ENCODE measurements at places on chromosomes 3 and 15.

- no peak for DNase-seq
Observed at GRCh38 chr3:41236228-41236627, 36.9 kb downstream of the CTNNB1 start.

GRCh38 chr3:12901623-12902045 lies 60.3 kb upstream of the RPL32 start:
- DNase-seq: no peak

DNA sequence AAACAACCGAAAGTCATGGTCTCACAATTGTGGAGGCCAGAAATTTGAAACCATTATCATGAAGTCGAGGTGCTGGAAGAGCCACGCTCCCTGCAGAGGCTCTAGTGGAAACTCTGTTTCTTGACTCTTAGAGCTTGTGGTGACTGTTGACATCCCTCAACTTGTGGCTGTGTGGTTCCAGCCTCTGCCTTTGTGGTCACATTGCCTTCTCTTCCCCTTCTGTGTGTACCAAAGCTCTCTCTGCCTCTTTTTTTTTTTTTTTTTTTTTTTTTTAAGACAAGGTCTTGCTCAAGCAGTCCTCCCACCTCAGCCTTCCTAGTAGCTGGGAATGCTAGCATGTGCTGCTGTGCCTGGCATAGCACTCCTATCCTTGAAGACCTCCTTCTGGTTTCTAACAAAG lies 48.7 kb upstream of the CRTC3 start:
- peak; percentile 91 for DNase-seq

GRCh38 chr15:34456658-34457057 lies 19.1 kb upstream of the GOLGA8A start:
- no peak for DNase-seq

GRCh38 chr3:197350446-197350845 lies 52.0 kb upstream of the DLG1 start:
- no peak for DNase-seq

GRCh38 chr15:69983696-69984265 lies 113.9 kb downstream of the TLE3 start:
- no peak for DNase-seq

GRCh38 chr3:184568924-184569829 lies 7.6 kb downstream of the EPHB3 start:
- no peak for DNase-seq

- DNase-seq: no peak
Observed at GRCh38 chr3:38964204-38964603, 87.5 kb downstream of the SCN11A start.

DNA sequence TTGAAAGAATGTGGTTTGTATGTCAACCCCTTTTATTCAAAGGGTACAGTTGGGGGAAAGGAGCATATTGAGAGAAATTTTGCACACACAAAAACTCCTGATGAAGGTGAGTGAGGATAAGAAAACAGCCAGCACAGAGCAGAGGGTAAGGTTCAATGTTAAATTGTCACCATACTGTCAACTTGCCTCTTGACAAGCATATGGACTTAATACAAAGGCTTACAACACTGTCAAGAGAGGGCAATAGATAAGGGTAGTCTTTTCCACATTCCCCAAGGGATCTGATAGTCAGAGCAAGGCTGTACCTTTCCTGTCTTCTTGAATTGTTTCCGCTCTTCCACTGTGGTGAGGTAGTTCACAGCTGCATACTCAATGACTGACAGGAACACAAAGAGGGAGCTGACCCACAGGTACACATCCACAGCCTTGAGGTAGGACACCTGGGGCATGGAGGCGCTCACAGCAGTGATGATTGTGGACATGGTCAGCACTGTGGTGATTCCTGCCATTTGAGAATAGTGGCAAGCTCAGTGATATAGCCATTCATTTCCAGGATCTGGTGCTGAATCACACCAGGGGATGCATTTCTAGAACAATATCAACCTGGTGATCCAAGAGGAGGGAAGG lies 20.4 kb upstream of the RIOX2 start:
- no peak for DNase-seq

GRCh38 chr3:131568460-131568859 lies 65.7 kb upstream of the MRPL3 start:
- no peak for DNase-seq

GRCh38 chr3:194300382-194300758 lies 50.8 kb downstream of the CPN2 start:
- DNase-seq: no peak

GRCh38 chr15:100759698-100760356 lies 119.8 kb upstream of the ALDH1A3 start:
- DNase-seq: no peak

- DNase-seq: no peak
Observed at GRCh38 chr15:88467935-88468528, 524 bp downstream of the MRPS11 start.

GRCh38 chr15:88401251-88401995 lies 65.8 kb downstream of the MRPL46 start:
- no peak for DNase-seq

DNA sequence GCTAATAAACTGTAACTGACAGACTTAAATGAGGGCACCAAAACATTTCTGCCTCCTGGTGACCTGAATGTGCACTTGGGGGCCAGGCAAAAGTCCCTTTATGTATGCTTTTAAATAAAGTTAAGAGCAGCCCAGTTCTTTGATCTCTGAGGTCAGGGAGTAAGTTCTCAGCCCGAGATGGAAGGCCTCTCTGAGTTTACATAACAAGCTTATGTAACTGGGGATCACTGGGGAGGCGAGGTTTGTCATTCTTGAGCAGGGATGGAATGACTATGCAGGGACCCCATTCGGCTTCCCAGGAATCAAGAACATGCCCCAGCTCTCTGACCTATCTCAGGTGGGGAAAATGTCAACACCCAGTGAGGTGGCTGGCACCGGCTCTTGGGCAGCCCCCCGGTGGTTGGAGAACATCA lies 198.7 kb upstream of the BHLHE40 start:
- DNase-seq: no peak

- DNase-seq: no peak
Observed at GRCh38 chr3:45506084-45506483, 88.5 kb upstream of the LIMD1 start.

DNA sequence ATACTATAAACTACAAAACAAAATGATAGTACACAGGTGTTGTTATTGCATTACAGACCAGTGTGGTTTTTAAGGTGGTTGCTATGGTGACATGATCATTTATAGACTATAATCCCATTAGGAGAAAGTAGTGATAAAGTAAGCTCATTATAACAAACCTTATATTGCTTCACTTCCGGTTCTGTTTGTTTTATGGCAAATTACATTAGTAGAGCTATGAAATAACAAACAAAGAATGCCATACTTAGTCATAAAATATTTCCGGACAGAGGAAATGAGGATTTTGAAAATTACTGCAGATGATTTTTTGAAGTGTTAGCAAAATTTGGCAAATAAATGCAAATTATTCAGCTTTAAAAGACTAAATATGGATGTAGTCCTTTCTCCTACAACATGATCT lies 640.4 kb upstream of the ARPP21 start:
- DNase-seq: no peak

- DNase-seq: no peak
Observed at GRCh38 chr3:147672436-147672835, 263.3 kb downstream of the ZIC1 start.

DNA sequence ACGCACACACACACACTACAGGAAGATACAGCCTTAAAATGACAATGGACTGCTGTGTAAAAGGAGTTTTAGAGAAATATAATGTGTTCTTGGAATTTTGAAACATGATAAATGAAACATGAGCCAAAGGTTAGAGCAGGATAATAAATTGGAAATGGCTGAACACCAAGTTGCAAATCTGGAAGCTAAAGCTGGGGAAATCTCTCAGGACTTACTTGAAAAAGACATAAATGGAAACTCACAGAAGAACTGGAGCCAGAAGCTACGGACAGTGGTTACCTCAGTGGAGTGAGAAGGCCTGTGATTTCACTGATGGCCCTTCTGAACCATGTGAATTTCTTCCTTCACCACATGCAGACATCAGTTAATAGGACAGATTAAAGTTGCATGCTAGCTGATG lies 37.3 kb upstream of the ATP10A start:
- no peak for DNase-seq

GRCh38 chr3:185878920-185879319 lies 54.1 kb upstream of the IGF2BP2 start:
- no peak for DNase-seq

- no peak for DNase-seq
Observed at GRCh38 chr3:149336925-149337324, 3.5 kb upstream of the TM4SF18 start.

DNA sequence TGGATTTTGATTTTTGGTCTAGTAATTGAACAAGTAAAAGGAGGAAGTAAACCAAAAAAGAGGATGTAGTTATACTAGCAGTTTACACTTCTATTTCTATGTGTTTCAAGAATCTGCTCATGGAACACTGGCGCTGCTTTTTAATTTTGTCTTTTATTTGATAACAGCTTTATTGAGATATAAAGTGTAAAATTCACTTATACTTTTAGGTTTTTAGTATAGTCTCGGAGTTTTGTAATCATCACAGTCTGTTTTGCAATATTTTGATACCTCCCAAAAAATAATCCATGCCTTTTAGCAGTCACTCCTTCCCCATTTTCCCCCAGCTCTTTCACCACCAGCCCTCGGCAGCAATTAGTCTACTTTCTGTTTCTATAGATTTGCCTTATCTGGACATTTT lies 18.0 kb downstream of the UBE2E2 start:
- peak; percentile 36 for DNase-seq

DNA sequence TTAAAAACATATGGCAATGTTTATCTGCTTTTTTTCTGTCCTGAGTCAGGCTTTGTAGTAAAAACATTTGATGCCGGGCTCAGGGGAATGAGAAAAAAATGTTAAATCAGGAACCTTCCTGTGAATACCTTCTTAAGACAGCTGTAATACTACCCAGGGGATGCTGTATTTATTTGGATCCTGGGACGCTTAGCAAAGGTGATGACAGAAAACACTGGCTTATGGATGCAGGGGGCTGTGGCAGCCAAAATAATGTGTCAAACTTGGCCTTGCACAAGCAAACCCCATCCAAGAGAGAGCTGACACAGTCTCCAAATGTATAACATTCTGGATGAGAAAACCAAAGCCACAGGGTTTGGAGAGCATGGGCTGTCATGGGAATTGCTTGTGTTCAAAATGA lies 438.2 kb upstream of the PROK2 start:
- DNase-seq: no peak

- no peak for DNase-seq
Observed at GRCh38 chr3:12287727-12288181, 1.1 kb upstream of the PPARG start.

DNA sequence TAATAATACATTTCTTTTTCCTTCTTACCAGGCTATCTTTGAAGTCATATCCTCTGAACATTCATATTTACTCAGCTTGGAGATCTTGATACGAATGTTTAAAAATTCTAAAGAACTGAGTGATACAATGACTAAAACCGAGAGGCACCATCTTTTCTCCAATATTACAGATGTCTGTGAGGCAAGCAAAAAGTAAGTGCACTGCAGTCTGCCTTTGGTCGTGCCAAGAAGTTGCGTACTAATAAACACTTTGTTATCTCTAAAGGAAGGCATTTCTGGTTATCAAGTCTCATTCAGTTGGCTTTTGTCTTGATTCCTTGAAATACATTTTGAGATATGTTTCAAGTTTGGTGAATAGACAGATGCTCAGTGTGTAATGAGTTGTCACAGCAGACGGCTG lies 31.6 kb downstream of the ARHGEF26 start:
- DNase-seq: no peak

- no peak for DNase-seq
Observed at GRCh38 chr3:156010829-156011228, 109.5 kb upstream of the KCNAB1 start.

GRCh38 chr3:89783341-89783927 lies 676.0 kb downstream of the EPHA3 start:
- DNase-seq: no peak

- no peak for DNase-seq
Observed at GRCh38 chr15:41304149-41304770, 28.1 kb downstream of the OIP5 start.

GRCh38 chr3:14218355-14218754 lies 39.7 kb downstream of the LSM3 start:
- DNase-seq: no peak

DNA sequence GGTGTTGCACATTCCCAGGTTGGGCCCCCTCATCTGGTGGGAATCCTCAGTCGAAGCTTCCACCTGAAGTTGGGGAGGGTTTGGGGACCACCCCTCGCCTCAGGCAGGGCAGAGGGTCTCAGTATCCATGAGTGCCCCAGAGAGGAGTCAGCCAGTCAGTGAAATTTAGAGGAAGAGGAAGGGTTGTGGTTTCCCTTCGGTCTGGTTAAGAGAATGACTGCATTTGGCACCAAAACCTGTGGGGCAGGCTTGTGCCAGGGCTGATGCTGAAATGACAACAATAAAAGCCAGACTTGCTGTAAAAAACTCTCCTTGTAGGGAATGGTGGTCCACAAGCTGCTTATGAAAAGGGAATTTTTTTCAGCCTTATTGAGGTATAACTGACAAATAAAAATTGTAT lies 22.6 kb downstream of the LMCD1 start:
- DNase-seq: no peak

DNA sequence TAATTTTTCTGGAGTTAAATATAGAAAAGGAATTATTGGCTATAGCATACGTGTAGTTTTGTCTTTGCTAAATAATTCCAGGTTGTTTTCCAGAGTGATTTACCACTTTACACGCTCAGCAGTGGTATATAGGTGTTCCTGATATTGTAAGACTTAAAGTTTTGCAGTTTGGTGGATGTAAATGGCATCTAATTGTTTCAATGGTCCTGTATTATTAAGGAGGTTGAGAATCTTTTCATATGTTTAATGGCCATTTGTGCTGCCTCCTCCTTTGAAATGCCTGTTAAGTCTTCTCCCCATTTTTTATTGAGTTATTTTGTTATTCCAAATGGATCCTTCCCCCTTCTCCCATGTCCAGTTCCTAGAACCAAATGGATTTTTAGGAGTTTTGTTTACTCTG lies 26.4 kb upstream of the P4HTM start:
- DNase-seq: no peak

DNA sequence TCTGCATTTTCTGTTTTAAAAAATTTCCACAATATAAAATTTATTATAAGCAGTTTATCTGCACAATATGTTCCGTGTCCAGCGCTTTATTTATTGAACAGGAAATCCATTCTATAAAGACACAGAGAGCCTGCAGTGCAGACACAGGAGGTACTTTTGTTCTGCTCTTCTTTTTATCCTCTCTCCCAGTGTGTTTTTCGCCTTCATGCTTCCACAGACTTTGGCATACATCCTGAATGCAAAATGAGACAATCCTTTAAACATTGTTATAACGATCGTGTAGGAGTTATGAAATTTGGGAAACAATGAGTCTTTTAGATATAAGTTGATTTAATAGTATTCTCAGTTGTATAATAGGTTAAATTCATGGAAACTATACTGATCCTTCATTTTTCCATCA lies 749.2 kb downstream of the NAALADL2 start:
- no peak for DNase-seq
